NCI-H1930 (cell line): ENCODE measurements at places on chromosomes 3 and 15.

DNA sequence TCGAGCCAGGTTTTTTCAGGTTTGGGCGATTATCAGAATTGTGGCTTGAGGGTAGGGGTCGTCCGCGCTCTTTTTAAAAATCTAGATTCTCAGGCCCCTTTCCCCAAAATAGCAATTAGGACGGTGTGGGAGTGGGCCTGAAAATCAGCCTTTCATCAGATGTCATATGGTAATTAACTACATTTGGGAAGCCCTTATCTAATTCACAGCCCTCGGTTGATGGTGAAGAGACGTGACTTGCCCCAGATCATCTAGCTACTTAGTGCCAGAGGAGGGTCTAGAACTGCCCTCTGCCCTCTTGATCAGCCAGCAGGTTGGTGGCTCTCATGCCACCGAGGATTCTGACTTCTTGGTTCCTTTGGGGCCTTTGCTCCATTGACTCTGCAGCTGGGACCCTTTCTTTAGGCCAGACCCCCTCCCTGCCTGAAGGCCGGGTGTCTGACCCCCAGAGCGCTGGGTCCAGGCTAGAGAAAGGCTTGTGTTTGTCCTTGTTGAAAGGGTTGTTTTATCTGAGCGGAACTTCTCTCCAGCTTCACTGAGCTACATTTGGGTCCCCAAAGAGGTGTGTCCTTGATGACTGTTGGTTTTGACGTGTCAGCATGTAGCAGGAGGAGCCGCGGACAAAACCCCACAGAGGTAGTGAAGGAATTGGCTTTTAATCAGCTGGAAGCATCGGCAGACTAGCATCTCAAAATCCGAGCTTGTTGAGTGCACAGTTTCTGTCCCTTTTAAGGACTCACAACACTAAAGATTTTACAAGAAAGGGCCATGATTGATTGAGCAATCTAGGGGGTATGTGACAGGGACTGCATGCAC, 857 bp downstream of the AEN start:
- DNase-seq: no peak

- DNase-seq: no peak
These were observed 37.6 kb upstream of the SFMBT1 start for GRCh38 chr3:53083521-53083920.

- no peak for DNase-seq
These were observed 66.9 kb upstream of the PRR23C start for GRCh38 chr3:139111392-139112229.

DNA sequence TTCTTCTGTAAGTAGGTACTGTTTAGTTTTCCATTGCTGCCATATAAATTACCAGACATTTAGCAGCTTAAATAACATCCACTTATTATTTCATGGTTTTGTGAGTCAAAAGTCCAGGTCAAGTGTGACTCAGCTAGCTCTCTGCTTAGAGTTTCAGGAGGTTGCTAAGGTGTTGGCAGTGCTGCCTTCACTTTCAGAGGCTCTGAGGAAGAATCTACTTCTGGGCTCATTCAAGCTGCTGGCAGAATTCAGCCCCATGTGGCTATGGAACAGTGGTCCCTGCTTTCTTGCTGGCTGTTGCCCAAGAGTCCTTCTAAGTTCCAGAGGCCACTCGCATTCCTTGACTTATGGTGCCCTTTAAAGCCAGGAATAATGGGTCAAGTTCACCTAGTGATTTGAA, 4.5 kb downstream of the CFAP44 start:
- DNase-seq: no peak

DNA sequence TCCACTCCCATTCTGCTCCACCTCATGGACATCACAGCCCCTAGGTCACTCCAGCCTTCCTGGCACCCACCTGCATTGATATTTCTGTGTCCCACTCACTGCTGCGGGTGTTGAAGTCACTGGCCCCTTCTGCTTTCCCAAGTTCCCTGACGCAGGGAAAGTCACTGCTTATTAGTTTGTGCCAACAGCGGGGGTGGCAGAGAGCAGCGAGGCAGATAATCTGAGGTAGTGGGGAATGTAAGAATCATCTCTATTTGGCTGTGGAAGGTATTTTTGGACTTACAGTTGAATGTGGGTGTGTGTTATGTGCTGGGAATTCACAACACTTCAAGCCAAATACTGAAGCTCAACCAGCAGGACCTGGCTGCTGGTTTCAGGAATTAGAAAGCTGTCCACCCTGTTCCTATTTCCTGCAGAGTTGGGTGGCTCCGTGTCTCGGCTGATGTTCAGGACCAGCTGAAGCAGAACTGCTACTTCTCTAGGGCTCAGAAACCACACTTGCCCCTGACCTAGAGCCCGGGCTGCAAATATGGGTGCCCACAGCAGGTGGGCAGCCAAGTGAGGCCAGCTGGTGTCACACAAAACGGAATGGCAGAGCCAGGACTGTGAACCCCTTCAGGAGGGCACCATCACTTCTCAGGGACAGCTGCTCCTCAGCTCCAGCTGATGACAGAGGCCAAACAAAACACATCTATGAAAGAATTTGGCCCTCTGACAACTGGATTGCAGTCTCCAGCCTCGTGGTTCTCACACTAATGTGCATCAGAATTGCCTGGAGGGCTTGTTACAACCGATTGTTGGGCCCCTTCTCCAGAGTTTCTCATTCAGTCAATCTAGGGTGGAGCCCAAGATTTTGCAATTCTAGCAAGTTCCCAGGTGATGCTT, 57.7 kb downstream of the SEMA5B start:
- DNase-seq: no peak

DNA sequence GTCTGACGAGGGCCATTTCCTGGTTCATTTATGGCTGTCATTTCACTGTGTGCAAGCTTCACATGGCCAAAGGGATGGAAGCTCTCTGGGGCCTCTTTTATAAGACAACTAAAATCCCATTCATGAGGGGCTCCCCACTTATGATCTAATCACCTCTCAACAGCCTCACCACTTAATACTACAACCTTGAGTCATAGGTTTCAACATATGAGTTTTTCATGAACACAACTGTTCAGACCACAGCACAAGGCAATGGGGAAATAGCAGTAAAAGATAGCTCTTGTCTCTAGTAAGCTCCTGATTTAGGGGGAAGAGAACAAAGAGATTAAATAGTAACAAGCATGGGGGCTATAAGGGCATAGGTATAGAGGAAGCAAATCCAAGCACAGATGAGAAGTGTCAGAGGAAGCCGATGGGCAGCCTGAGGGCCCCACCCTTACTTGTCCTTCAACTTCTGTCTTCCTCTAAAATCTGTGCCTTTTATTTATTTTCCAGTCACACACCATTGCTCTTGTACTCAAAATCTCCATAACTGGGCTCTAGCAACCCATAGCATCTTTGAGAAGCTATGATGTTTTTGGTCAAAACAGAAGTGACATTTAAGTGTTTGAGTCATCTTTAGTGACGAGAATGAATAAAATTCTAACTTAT, 329.1 kb downstream of the UNC13C start:
- DNase-seq: no peak

GRCh38 chr3:81214631-81215030, 546.8 kb downstream of the GBE1 start:
- DNase-seq: no peak

GRCh38 chr15:69497076-69497475, 44.5 kb downstream of the RPLP1 start:
- no peak for DNase-seq
